Femur (tissue), 1 donor: ENCODE measurements at places on chromosomes 5 and 9.

- DNase-seq: no peak
Observed at GRCh38 chr5:13632676-13633075, 311.8 kb downstream of the DNAH5 start.

- DNase-seq: no peak
Observed at GRCh38 chr5:156476158-156476551, 149.2 kb downstream of the SGCD start.

- no peak for DNase-seq
Observed at GRCh38 chr5:119332208-119332607, 23.6 kb upstream of the TNFAIP8 start.

GRCh38 chr5:1322036-1322900 is 22.6 kb downstream of the CLPTM1L start:
- DNase-seq: peak; percentile 7

DNA sequence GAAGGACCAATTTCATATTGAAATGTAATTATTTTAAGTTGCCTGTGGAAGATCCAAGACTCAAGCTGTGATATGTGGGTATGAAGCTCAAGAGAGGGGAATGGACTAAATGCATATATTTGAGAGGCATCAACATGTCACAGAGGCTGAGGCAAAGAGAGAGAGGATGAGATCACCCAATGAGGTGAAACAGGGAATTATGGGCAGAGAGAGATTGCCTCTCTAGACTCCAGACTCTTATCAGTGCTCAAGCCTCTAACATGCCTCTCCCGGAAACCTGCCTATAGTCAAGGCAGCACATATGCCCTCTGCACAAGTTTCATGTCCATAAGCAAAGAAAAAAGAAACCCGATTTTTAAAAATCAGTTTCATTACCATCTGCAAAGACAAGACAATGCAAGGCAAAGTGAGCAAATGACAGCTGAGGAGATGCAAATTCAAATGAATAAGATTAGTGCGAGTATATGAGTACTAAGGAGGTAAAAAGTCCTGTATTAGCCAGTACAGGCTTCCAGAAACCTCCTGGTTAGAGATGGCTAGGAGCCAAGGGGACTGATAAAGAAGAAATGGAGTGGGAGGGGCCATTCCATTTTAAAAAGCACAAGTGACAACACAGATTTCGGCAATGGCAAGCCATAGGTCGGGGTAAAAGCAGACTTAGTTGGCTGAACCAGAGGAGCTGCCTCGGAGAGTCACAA is 9.4 kb downstream of the APTX start:
- no peak for DNase-seq

DNA sequence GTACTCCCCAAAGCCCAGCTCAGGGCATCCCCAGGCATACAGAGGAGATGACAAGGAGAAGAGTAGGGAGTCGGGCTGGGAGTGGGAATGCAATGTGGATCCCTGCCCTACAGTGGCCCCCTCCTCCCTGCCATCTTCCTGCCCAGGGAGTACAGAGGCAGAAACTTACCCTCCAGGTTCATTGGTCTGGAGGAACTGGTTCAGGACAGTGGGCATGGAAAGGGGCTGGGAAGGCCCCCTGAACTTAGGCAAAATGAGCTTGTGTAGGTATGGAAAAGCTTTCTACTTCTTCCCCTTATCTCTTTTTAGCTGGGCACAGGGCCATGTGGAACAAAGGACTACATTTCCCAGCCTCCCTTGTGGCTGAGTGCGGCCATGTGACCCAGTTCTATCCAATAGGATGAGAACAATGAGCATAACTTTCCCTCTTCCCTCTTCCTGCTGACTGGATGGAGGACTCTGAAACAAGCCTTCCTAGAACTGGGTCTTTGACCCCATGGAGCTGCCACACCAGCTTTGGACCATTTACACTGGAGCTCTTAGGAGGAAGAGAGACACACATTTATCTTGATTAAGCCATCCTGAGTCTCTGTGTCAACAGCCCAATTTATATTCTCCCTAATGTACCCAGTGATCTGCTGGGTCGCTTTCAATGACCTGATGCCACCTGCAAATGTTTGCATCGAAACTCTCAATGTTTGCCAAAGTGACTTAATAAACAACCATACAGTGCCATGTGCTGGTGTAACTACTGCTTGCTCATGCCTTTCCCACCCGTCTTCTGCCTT is 25.0 kb upstream of the HMCN2 start:
- peak; percentile 73 for DNase-seq
